Midbrain (tissue), 1 donor: ENCODE measurements at places on chromosomes 1 and 21.

- no peak for DNase-seq
Observed at GRCh38 chr1:86621286-86621685, 74.4 kb downstream of the CLCA4 start.

DNA sequence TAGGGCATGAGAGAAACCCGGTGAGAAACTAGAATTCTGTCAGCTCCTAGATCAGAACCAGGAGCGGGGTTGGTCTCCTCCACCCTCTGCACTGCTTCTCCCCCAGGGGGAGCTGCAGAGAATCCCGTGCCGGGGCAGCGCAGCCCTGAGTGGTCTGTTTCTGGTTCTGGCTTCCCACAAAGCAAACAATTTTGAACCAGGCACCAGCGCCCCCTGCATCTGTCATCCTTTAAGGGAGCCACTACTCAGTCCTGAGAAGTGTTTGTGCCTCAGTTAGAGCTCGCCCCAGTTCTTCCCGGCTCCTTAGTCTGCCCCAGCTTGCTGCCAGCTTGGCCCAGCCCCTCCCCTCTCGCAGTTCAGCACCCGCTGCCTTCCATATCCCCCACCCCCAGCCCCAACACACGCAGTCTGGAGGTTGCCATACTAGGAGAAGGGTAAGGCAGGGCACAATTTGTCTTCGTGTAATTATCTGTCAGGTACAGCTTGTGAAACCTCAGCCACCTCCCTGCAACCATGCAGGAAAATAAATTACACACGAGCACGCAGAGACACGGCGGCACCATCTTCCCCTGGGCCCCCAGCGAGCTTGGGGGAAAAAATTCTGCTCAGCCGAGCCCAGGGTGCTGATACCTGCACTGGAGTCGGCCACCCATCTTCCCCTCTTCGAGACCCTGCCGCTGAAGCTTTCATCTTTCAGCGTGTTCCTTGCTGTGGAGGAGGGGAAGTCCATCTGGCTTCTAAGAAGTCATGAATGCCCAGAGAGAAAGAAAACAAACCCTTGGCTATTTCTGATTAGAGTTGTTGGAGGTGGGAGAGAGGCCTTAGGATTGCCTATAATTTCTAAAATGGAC lies 62.6 kb upstream of the CD1D start:
- DNase-seq = peak; percentile 23

- DNase-seq = no peak
Observed at GRCh38 chr1:225735252-225736149, 42.1 kb upstream of the SRP9 start.

- DNase-seq = no peak
Observed at GRCh38 chr1:230641900-230642262, 400 bp upstream of the COG2 start.

GRCh38 chr1:212396638-212397037 lies 18.0 kb downstream of the PACC1 start:
- DNase-seq = no peak

GRCh38 chr1:205452933-205453332 lies 2.9 kb downstream of the BLACAT1 start:
- no peak for DNase-seq

- DNase-seq = no peak
Observed at GRCh38 chr1:57172040-57172439, 206.2 kb upstream of the C8B start.

GRCh38 chr1:4655674-4656532 lies 1.5 kb downstream of the AJAP1 start:
- peak; percentile 90 for DNase-seq

DNA sequence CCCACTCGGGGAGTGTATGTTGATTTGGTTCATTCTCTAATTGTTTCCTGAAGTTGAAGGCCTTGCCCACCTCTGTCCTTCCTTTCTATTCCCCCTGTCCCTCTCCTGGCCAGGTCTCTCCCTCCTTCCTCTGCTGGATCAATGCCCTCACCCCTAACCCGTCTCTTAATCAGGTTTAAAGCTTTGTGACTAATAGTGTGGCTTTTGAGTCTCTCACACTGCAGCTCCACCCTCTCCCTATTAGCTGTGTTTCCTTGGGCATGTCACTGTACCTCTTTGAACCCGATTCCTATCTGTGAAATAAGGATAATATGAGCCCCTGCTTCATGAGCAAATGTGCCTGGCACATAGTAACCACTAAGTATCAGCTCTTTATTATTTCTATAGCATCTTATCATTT lies 20.5 kb downstream of the AHDC1 start:
- no peak for DNase-seq

- no peak for DNase-seq
Observed at GRCh38 chr1:192702212-192702902, 66.4 kb downstream of the RGS13 start.

DNA sequence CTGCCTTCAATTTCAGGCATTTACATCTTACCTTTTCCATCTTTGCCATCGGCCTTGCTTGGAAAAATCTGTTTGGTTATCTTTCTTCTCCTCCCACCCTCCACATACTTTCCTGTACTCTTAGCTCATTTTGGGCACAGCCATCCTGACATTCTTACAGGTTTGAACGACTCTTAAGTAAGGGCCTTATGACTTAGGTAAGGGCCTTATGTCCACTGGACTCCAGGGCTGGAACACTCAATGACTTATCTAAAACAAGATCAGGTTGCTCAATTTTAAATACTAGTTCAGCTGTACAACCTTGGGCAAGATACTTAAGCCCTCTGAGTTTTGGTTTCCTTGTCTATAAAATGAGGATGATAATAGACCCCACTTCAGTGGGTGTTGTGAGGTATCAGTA lies 40.9 kb downstream of the C1orf21 start:
- DNase-seq = no peak

- DNase-seq = no peak
Observed at GRCh38 chr1:199357599-199357998, 669.9 kb upstream of the NR5A2 start.

DNA sequence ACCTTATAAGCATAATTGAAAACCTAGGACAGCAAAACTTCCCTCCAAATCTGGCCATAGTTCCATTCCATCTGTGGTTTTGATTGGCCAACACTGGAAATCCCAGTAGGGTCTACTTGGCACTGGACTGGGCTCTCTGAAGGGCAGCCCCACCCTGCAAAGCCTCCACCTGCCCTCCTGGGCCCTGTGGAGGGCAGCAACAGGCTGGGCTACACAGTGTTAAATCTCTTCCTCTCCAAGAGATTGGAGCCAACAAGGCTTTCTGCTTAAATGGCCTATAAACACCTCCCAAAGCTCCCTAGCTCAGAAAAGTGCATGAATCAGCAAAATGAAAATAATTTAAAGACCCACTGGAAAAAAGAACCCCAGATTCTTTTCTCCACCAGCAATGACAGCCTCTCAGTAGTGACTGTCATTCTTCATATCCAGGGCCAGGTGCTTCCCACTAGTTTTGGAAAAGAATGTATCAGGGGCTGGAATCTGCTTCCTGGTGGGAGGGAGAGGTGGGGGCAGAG lies 58.5 kb downstream of the BEND5 start:
- no peak for DNase-seq

- DNase-seq = no peak
Observed at GRCh38 chr1:245319094-245319493, 164.3 kb downstream of the KIF26B start.

GRCh38 chr1:244118109-244118761 lies 67.2 kb downstream of the ZBTB18 start:
- no peak for DNase-seq

- DNase-seq = no peak
Observed at GRCh38 chr1:178477841-178478240, 18.9 kb downstream of the CLEC20A start.

DNA sequence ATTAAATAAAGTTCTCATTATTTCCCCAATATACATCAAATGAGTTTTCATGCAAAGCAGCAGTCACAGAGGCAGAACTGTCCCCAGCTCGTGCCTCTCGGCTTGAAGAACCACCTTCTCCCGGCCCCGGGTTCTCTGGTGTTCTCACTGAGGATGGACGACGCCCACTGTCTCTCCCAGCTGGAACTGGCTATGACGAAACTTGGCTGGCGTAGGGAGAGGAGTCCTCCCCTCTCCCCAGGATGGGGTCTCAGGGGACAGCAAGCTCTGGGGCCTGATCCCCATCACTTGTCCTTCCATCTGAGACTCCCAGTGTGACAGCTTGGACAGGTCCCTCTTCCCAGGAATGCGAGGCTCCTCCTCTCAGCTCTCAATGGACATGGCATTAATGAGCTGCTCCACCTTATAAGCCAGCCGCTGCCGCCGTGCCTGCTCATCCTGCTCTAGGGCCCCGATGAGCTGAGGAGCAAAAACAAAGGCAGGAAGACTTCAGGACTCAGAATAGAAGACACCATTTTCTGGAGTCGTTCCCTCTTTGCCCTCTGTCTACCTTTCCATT lies 116.0 kb upstream of the CD34 start:
- no peak for DNase-seq

DNA sequence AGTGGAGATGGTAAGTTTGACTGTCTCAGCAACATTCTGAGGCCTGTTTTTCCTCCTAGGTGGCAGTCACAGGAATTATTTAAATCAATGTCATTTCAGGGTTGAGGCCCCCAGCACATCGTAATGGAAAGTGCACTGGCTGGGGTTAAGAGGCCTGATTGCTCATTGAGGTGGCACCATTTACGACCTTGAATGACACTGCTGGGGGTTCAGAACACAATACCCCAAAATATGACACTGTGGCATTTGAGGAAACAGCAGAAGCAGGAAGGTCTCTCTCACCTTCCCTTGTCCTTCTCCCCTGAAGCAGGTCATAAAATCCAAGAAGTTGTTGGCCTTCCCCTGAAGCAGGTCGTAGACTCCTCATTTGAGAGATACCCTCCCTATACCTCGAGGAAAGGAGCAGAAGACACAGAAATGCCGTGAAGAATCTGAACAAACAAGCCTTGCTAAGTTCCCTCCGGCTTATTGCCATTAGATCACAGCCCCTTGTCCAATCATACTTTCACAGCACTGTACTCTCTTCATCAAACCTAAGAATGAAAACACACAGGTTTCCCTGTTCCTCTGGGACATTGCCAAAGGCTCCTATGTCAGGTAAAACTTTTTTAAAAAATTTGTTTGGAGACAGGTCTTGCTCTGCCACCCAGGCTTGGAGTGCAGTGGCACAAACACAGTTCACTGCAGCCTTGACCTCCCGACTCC lies 71.3 kb downstream of the S1PR1 start:
- no peak for DNase-seq

GRCh38 chr1:114632427-114632826 lies 37.4 kb downstream of the DENND2C start:
- no peak for DNase-seq

DNA sequence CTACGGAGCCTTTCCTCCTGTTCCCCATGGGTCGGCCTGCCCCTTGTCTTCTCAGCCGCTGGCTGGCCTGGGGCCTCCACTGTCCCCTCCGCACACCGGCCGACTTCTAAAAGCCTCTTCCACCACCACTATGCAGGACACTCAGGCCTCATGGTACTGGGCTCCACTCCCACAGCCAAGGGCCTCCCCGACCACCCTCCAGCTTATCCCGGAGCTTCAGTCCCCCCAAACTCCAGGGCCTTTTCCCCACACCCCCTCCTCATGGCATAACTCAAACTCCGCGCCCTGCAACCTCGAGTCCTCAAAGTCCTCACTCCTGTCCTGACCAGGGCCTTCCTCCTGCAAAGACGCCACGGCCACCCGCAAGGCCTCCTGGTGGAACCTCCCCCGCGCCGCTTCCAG lies 2.0 kb downstream of the LRRC41 start:
- DNase-seq = no peak

GRCh38 chr1:209667708-209668107 lies 7.5 kb upstream of the G0S2 start:
- no peak for DNase-seq

GRCh38 chr21:35037384-35037765 lies 11.7 kb downstream of the RUNX1 start:
- no peak for DNase-seq

GRCh38 chr1:195278644-195279043 lies 1329.6 kb downstream of the KCNT2 start:
- no peak for DNase-seq

DNA sequence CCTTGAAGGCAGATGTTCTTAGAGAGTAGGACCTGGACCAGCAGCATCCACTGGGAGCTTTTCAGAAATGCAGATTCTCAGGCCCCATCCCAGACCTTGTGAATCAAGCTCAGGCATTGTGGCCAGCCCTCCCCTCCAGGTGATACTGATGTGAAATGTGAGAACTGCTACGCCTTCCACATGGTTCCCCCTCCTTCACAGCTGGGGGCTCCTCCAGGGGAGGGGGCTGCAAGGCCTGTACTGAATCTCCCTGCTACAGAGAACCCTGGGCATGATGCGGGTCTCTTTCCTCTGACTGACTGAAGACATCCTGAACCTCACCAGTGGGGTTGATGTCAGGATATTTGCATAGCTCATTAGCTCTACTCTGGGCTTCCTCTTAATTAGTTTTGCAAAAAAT lies 141.8 kb upstream of the CSF3R start:
- DNase-seq = no peak

DNA sequence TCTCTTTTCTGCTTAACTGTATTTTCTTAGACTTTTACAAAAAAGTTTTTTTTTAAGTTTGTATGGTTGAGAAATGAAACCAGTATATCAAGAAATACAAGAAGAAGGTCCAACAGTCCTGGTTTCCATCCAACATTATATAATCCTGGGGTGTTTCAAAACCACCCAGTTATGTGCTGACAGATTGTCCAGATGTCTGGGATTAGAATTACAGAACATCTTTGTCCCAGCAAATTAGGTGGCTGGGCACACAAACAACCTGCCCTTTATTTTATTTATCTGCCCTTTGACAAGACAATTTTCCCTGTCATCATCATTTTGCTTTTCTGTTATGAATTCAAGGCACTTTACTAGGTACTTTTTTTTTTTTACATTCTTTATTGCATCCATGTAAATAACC lies 622.1 kb downstream of the PLPP3 start:
- no peak for DNase-seq

- DNase-seq = no peak
Observed at GRCh38 chr1:118767971-118768370, 220.2 kb downstream of the TBX15 start.

GRCh38 chr1:36070349-36070748 lies 13.5 kb upstream of the TEKT2 start:
- DNase-seq = peak; percentile 25

GRCh38 chr21:36004441-36004840 lies 55.9 kb downstream of the SETD4 start:
- no peak for DNase-seq

DNA sequence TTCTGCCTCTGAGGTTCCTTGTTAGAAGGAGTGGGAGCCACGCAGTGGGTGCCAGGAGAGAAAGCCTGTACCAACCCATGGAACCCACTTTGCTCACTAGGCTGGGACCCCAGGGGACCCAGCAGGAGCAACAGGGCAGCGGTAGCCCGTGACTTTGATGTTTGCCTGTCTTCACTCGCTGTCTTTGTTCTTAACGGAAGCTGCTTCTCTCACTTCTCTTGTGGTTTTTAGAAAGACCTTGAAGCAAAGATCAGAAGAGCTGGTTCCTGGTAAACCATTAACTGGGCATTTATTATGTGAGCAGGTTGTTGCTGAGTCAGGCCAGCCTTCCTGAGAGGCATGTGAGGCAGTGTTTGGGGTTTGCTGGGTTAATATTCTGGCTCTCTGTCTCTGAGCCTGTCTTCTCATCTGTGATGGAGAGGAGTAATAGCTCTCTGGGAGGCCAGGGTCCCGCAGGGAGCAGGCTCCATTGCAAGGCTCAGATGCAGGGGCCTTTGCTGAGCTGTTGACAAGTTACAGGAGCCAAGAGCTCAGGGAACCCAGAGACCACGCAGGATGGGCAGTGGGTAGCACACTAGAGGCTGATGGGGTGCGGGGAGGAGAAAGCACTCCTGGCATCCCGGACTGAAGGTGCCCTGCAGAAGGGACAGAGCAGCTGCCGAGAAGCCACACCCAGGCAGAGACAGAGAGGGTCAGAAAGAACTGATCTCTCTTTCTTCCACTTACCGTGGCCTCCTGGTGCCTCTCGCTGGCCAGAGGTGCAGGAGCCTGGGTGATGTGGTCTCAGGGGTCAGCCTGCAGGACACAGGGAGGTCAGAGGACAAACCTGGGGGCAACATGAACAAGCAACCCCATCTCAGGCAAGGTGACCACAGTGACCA lies 367.5 kb upstream of the C1orf174 start:
- DNase-seq = no peak
